HFFc6 (cell line): ENCODE measurements at places on chromosomes 2 and 18. TPM values are rescaled to one million over a fixed set of nuclear protein-coding genes. Genes with fewer than 3 reads are reported as not detected.

Gene CTDP1
- total RNA-seq: 16.1 to 19.0 TPM (median 17.6 TPM) in 3 replicates

Gene SPATA3
- not detected in 3 replicates for total RNA-seq

Gene FOXD4L1
- total RNA-seq: 0.18 TPM in 1 of 3 replicates, not detected in the others

Gene ERCC3
- 35.4 to 37.1 TPM (median 36.6 TPM) in 3 replicates for total RNA-seq

Gene MYOM1
- total RNA-seq: 0.03 and 0.05 TPM in 2 replicates

Gene LIMS4
- total RNA-seq: 0.24 to 2.4 TPM (median 1.5 TPM) in 3 replicates

Gene UGT1A10
- not detected in 3 replicates for total RNA-seq

Gene SATB2
- total RNA-seq: 7.7 to 11.8 TPM (median 8.8 TPM) in 3 replicates

Gene SIX3
- not detected in 3 replicates for total RNA-seq

Gene MAPRE2
- total RNA-seq: 24.4 to 39.3 TPM (median 38.1 TPM) in 3 replicates
